Stimulated activated CD4-positive, alpha-beta T cell treated with anti-CD3 and anti-CD28 coated beads, Interleukin-4, amount 100 ng/mL, for 4 hours (primary cell): ENCODE measurements at places on chromosomes 6 and 20.

DNA sequence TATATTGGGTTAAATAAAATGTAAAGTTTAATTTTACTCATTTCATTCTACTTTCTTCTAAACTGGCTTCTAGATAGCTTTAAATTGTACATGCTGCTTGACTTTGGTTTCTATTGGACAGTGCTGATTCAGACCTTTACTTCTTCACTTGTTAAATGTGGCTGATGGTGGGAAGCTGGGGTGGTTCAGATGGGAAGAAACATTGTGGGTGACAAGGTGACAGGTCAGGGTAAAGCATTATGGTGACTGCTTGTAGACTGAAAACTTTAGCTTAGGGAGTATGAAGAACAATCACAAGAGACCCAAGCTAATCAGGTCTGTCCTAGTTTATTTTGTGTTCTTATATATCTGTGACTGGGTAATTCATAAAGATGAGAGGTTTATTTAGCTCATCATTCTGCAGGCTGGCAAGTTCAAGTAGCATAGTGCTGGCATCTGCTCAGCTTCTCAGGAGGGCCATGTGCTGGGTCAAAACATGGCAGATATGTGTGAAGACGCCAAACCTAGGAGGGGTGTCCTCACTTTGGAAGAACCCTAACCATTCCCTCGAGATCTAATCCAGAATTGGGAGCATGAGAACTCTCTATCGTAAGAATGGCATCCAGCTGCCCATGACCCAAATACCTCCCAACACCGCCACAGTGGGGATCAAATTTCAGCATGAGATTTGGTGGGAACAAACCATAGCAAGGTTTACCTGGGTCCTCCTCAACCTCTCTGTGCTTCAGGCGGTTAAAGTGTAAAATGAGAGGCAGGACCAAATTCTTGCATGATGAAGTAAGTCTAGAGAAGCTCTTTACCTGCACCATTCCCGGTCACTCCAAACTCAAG lies 102.8 kb downstream of the FYN start:
- DNase-seq = no peak

DNA sequence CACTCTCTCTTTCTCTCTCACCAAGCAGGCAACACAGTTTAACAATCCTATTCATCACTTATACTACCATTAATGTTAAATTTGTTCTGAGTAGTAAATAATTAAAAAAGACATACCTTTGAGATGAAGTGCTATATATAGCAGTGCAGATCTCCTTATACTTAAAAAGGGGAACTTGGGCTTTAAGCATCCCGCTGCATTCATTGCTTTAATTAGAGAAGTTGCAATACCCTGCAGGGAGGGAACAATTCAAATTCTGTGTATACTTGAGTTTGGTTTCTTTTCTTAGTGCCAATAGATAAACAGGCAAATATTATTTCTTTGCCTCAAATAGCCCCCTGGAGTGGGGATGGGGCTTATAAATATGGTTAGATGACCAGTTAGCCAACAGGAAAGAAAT lies 10.8 kb upstream of the ZBTB24 start:
- DNase-seq = no peak

DNA sequence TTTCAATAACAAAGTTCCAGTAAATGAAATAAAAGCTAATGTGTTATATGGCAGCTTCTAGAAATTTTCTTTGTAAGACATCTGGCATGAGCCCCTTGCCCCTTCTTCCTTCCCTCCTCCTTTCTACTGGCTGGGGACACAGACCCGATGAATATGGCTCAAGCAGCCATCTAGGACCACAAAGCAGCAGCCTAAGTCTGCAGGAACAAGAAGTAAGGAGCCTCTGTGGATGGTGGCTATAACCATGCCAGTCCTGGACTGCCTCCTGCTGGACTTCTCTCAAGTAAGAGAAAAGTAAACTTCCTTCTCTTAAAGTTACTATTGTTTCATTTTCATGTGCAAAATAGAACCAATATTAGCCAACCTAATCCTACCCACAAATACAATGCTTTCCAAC lies 114.9 kb upstream of the DST start:
- no peak for DNase-seq

GRCh38 chr20:53833333-53834061 lies 236.9 kb downstream of the BCAS1 start:
- no peak for DNase-seq
